ENCODE measurements at places on chromosomes 5 and 9. TPM values are rescaled to one million over a fixed set of nuclear protein-coding genes. Genes with fewer than 3 reads are reported as not detected.

PCDHGB4 gene
- total RNA-seq, result 8.8 TPM

CENPK gene
- total RNA-seq, result 36.6 TPM

RASEF gene
- total RNA-seq, result 6.5 TPM

SELENOP gene
- 17.4 TPM for total RNA-seq

CERCAM gene
- 15.2 TPM for total RNA-seq

SLC6A7 gene
- not detected for total RNA-seq

DNA sequence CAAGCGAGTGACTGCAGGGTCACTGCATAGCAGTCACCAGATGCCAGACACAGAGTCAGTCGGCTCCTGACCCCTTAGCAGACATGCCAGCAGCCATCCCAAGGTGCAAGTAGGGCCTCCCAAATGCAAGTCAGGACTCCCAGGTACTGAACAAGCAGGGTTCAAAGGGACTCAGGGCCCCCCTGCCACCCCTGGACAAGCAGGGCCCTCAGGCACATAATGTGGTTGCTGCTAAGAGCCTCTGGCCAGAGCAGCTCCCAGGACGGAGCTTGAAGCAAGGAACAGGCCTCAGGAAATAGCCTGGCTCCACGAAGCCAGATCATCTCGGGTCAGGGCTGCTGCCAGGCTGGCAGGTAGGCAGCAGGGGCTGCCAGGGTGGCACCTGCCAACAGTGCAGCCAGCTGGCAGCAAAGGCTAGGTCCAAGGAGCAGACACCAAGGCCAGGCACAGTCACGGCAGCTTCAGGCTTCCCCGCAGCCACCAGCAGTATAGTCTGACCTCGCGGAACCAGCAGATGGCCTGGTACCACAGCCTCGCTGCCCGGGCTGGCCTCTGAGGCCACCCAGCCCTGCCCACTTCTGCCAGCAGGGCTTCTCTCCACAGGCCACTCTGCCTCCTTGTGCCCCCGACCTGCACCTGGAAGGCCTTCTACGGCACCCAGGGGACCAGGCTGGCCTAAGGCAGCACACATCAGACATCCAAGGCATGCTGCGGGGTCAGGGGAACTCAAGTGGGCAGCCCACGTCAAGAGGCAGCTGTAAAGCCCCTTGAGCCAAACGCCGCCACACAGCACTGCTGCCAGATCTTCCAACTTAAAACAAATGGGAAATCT is 7.4 kb downstream of the EEIG1 start:
- DNase-seq, result no peak

- DNase-seq, result no peak
Measured at GRCh38 chr5:27450607-27451006, 412.2 kb upstream of the CDH9 start.

- DNase-seq, result no peak
Measured at GRCh38 chr5:176187276-176188062, 50.8 kb upstream of the SIMC1 start.

GRCh38 chr5:3320317-3320875 is 275.2 kb upstream of the IRX1 start:
- no peak for DNase-seq

GRCh38 chr5:103243665-103244064 is 14.9 kb upstream of the MACIR start:
- DNase-seq, result no peak

- no peak for DNase-seq
Measured at GRCh38 chr5:75720882-75721281, 3.6 kb upstream of the POC5 start.

DNA sequence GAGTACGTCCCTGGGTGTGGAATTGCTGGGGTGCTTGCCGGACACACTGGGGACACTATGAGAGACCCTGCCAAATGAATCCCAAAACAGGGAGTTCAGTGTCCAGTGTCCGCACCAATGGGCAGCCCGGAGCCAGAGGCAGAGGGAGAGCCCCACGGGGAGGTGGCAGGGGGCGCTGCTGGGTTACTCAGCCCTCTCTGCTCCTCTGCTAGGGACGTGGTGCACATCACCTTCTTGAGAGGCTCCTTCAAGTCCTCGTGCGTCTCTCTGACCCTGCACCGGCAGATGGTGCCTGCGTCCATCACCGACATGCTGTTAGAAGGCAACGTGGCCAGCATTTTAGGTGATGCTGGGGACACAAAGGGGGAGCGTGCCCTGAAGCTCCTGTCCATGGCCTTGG is 20.8 kb downstream of the STKLD1 start:
- DNase-seq, result peak; percentile 82

DNA sequence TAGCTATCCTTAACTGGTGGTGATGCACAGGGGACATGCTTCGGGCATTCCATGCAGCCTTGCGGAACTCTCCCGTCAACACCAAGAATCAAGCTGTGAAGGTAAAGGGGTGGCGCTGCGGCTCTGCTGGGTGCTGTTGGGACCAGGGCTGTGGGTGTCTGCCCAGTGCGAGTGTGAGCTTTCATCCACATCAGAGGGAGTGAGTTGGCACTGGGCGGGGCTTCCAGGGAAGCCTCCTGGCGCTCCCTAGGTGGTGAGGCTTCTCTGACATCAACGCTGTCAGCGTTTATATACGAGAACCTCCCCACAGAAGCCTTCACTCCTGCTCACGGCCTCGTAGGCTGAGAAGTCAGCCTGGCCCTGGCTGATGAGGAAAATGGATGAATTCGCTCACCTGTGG is 11.7 kb downstream of the ARPC5L start:
- no peak for DNase-seq

- DNase-seq, result no peak
Measured at GRCh38 chr5:157449011-157449723, 10.8 kb upstream of the NIPAL4 start.

- DNase-seq, result no peak
Measured at GRCh38 chr9:137544176-137544760, 5.9 kb downstream of the PNPLA7 start.

- no peak for DNase-seq
Measured at GRCh38 chr9:118104363-118104762, 400.2 kb downstream of the TLR4 start.

- DNase-seq, result no peak
Measured at GRCh38 chr5:91277093-91277626, 106.0 kb downstream of the ARRDC3 start.
